ENCODE measurements at places on chromosomes 1 and 21.
A peak's percentile ranks its signal among the peaks of the same experiment; 100 is the strongest.

- DNase-seq = no peak
These were observed 145.5 kb upstream of the SERTAD4 start for GRCh38 chr1:210087058-210087457.

GRCh38 chr1:167416506-167416905, 101.8 kb downstream of the CD247 start:
- no peak for DNase-seq

- DNase-seq = no peak
These were observed 4.0 kb downstream of the RNF11 start for GRCh38 chr1:51240084-51240483.

DNA sequence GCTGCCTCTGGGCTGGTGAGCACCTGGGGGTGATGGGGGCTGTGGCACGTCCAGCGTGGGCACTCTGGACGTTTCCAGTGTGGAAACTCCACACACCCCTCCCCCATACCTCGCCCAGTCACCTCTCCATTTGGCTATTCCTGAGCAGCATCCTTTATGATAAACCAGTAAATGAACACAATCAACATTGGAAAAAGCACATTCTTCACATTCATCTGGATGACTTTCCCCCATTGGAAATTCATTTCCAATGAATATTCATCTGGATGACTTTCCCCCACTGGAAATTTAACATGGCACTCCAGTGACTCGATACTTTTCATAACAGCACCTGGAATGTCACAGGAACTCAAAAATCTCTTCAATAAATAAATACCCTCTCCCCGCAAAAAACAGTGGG, 104.8 kb upstream of the KRTAP19-8 start:
- DNase-seq = no peak

DNA sequence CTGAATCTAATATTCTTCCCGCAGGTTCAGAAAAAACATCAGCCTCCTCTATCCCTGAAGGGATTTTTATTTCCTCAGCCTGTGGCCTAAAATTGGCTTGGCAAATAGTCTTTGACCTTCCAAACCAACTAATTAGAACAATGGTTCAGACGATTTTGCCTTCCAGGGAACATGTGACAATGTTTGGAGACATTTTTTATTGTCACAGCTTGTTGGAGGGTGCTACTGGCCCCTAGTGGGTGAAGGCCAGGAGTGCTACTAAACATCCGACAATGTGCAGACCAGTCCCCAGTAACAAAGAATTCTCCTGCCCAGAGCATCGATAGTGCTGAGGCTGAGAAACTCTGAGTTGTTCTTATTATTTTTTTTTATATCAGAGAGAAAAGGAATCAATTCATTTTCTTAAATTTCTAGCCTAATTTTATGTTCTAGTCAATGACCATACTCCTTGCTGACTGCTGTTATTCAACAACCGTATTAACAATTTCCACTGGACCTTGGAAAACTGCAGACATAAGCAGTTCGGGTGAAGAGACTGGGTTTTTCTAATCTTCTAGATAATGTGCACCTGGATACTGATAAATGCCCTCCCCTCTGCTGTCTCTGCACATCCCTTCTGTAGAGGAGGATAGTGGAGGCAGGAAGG, 280.7 kb downstream of the LMX1A start:
- peak; percentile 28 for DNase-seq

- DNase-seq = no peak
These were observed 8.9 kb downstream of the SLAMF1 start for GRCh38 chr1:160637821-160638539.

DNA sequence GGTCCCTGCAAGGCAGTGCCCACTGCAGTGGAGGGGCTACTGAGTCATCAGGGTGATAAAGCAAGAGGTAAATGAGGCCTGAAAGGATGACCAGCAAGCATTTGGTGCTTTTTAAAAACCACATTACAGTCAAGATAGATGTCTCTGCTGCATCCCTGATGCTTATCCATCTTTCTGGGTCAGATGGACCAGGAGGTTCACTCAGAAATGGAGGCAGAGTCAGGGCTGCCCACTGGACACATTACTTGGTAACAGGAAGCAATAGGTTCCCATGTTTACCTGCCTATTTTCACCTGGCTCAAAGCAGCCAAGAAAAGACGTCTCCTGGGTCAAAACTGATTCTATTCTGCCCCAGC, 3.6 kb downstream of the SPATA46 start:
- no peak for DNase-seq

GRCh38 chr21:36423771-36424433, 38.7 kb downstream of the CHAF1B start:
- no peak for DNase-seq

- DNase-seq = peak; percentile 59
These were observed 8.9 kb downstream of the MKNK1 start for GRCh38 chr1:46595127-46595526.

DNA sequence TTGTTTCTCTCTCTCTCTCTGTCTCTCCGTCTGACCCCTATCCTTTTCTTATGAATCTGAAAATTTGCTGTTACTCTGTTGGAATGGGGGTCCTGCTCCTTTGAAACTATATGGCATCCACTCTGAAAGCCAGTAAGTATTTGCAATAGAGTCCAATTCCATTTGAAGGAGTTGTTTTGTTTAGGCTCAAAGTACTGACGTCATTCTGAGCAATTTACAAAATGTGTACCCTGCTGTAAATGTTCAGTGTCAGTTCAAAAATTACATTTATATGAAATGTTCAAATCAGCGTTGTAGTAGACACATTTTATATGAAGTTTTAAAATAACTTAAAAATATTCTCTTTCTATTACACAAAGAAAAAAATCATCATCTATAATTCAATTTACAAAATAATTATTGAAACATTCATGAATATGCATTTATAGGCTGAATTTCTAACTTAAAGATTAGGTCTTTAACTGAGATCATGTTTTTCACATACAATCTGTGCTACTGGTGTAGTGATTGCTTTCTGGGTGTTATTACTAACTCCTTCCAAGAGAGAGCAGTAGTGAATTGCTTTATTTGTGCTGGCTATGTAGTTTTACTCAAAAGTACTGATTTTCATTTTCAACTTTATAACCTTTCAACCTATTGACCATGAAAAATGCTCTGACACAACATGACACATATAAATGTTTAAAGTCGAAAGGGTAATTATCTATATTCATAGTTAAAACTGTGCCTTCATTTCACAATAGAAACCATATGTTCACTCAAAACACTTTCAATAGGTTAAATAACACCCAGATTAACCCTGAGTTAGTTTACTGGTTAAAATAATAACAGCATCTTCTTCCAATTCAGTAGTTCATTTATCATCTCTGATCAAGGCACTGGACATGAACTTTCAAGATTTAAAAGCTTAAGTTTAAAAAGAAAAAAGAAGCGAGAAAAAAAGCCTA, 253.1 kb upstream of the ADGRL4 start:
- peak; percentile 57 for DNase-seq

GRCh38 chr1:169295425-169295824, 72.2 kb downstream of the NME7 start:
- DNase-seq = peak; percentile 77

DNA sequence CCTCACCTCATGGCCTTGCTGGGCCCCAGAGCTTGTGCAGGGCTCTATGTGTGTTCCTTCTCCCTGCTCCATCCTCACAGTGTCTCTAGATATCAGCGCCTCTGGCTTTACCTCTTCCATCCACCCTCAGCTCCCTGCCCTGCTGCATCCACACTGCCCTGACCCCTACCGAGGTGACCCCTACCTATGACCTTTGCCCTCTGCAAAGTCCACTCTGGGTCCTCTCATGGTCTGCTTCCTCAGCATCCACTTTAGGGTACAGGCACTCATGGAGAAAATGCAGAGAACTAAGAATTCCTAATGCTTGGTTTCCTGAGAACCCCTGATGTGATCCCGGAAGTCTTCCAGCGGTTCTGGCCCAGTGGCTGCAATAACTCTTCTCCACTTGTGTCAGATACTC, 46.9 kb upstream of the PAXBP1 start:
- DNase-seq = no peak

- peak; percentile 19 for DNase-seq
These were observed 107.8 kb upstream of the TARDBP start for GRCh38 chr1:10904396-10905358.

GRCh38 chr1:197725044-197725443, 50.2 kb downstream of the DENND1B start:
- DNase-seq = peak; percentile 19

DNA sequence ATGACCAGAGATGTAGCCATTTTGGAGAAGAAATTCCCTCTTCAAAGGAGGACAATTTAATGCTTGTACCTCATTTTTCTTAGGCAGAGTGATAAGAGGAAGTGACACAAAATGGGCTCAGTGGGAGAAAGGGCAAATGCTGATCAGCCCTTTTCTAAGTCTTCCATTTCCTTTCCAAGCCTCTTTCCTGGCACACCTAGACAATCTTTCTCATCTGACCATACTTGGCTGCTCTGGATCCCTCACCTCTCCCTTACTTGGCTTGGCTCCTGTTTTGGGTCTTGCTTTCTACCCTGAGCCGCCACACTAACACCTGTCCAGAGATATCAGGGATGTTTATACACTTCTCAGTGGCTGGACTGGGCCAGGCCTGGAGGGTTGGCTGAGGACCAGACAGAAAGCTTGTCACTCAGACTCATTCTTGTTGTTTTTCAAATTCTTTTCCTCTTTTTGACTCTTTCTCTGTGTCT, 13.1 kb downstream of the TXNIP start:
- peak; percentile 23 for DNase-seq

GRCh38 chr1:119964673-119965363, 68.5 kb upstream of the ADAM30 start:
- no peak for DNase-seq

GRCh38 chr1:224616756-224617409, 766 bp downstream of the CNIH3 start:
- DNase-seq = no peak

GRCh38 chr1:41240781-41241353, 1.2 kb downstream of the SCMH1 start:
- peak; percentile 50 for DNase-seq

GRCh38 chr1:157575744-157576143, 22.1 kb downstream of the FCRL4 start:
- DNase-seq = no peak

- DNase-seq = no peak
These were observed 432 bp downstream of the EPHB2 start for GRCh38 chr1:22711071-22711470.

- peak; percentile 81 for DNase-seq
These were observed 34.4 kb upstream of the SLC30A1 start for GRCh38 chr1:211613108-211613947.

GRCh38 chr21:29296446-29296845, 2.3 kb upstream of the BACH1 start:
- DNase-seq = no peak

- DNase-seq = no peak
These were observed 18.1 kb downstream of the USP24 start for GRCh38 chr1:55197099-55197498.

- DNase-seq = no peak
These were observed 1.9 kb upstream of the GPR153 start for GRCh38 chr1:6262555-6263420.

GRCh38 chr1:89198081-89198480, 661 bp downstream of the GBP4 start:
- DNase-seq = no peak

DNA sequence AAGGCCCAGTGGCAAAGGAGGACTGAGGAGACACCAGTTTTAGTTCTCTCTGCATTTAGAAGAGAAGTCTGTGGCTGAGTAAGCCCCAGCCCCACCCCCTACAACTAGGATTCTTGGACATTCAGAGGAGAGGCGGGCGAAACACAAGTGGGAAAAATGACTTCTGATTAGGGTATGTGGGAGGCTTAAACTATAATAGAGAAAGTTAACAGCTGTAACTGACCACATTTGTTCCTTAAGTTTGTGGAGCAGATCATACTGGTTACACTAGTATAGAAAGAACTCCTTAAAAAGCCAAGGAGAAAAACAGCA, 11.2 kb upstream of the TRIM33 start:
- no peak for DNase-seq

- DNase-seq = no peak
These were observed 247.1 kb downstream of the NPHP4 start for GRCh38 chr1:5744911-5745799.

GRCh38 chr1:3570066-3570986, 41.0 kb downstream of the MEGF6 start:
- no peak for DNase-seq

DNA sequence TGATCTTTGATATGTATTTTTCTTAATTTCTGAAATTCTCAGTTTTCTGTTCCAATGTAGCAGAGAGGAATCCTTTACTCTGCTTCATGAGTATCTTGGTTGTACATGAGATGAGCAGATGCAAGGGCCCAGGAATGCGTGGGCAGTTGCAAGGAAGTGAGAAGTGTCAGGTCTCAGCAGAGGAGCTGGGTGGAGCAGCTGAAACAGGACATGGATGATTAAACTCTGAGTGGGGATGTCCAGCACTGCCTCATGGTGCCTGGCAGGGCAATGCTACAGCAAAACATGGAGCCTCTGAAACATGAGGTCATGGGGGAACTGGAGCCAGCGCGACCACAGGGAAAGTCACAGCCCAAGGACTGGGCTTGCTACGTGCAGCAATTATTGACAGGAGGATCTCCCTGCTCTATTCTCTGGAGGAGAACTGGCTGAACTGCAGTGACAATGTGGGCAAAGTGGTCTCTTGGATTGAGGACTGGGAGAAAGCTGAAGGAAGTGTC, 48.4 kb downstream of the COLGALT2 start:
- DNase-seq = peak; percentile 21

DNA sequence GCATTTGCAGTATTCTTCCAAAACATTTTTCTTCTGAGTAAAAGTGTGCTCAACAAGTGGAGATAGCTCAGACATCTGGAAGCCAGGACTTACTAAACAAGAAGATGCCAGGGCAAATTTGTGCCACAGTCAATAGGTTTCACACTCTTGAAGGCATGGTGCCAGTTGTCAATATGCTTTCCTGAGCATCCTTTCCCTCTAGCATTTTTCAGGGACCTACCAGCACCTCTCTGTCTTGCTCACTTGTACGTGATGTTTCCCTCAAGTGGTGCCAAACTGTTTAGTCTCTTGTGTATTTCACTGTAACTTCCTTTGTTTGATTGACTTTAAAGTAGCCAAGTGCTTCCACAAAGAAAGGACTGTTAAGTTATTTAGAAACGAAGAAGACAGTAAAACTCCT, 194.0 kb upstream of the SGIP1 start:
- DNase-seq = no peak

DNA sequence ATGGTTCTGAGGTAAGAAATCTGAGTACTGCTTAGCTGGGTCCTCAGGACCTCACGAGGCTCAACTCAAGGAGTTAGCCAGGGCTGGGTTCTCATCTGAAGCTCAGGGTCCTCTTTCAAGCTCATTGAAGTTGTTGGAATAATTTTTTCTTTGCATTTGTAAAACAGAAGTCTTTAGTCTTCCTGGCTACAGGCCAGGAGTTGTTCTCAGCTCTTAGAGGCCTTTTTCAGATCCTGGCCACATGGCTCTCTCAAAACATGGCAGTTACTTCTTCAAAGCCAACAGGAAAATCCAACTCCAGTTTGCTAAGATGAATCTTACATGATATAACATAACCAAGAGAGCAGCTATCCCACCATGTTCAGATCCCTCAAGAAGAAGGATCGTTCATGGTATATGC, 92.3 kb upstream of the CHODL start:
- DNase-seq = no peak

DNA sequence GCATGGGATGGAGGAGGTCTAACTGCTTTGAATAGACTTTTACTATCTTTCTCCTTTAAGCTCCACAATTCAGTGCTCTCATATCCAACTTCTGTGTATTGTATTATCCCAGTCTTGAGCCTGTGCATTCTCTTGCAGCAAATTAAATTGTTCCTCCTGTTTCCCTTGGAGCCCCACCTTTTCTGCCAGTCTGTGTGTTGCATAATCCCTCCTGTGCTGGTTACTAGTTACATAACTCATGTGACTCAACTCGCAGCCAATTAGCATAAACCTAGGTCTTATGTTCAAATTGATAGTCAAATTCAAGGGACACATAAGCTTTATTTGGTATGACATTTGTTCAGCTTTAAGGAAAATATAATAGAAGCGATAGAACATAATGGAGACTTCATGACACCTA, 1863.5 kb downstream of the MRPL39 start:
- no peak for DNase-seq
